Activated CD4-positive, alpha-beta T cell treated with anti-CD3 and anti-CD28 coated beads for 4 hours (primary cell): ENCODE measurements at places on chromosomes 2 and 18.

GRCh38 chr2:76316691-76317090 is 606.0 kb upstream of the GCFC2 start:
- DNase-seq: no peak

GRCh38 chr2:27152102-27152795 is 3.4 kb downstream of the TCF23 start:
- DNase-seq: no peak

DNA sequence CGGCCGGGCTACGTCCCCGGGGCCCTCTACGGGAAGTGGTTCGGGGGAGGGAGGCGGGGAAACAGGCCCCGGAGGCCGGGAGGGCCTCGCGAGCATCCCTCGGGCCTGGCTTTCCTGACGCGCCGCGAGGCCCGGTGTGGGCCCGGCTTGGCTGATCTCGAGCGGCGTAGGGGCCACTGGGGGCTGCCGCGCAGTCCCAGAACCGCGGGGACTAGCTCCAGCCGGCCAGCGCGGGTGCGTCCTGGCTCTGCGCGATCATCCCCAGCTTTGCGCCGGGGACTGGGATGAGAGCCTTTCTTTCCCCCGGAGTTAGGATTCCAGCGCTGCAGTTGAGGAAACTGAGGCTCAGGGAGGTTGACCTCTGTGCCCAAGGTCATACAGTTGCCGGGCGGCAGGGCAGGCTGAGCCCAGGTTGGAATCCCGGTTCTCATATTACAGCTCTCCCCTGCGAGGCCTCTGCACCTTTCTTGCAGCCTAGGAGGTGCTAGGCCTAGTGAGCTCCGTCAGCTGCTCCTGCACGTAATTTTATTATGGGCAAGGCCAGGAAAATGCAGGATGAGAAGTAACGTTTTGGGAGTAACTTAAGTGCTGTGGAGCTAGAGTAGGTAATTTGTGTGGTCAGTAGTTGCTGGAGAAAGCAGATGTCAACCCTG is 501 bp downstream of the LPIN1 start:
- DNase-seq: no peak

GRCh38 chr18:6004119-6004518 is 108.8 kb upstream of the TMEM200C start:
- no peak for DNase-seq

DNA sequence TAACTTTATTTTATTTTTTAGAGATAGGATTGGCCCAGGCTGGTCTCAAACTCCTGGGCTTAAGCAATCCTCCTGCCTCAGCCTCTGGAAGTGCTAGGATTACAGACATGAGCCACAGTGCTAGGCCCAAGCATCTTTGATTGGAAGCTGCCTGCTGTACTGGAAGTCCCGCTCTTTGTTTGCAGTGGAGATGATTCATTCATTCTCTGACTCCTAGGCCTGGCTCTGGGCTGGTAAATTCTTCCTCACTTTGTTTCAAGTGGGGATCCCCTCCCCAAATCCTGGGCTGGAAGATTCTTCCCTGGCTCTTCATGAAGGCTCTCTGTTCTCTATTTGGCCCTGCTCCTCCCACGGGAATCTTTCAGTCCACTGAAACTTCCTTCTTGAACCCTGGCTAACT is 81.9 kb downstream of the NEURL3 start:
- DNase-seq: no peak

GRCh38 chr18:44885507-44885906 is 204.8 kb downstream of the SETBP1 start:
- DNase-seq: no peak

GRCh38 chr2:68556381-68556780 is 87.0 kb upstream of the PROKR1 start:
- DNase-seq: no peak

DNA sequence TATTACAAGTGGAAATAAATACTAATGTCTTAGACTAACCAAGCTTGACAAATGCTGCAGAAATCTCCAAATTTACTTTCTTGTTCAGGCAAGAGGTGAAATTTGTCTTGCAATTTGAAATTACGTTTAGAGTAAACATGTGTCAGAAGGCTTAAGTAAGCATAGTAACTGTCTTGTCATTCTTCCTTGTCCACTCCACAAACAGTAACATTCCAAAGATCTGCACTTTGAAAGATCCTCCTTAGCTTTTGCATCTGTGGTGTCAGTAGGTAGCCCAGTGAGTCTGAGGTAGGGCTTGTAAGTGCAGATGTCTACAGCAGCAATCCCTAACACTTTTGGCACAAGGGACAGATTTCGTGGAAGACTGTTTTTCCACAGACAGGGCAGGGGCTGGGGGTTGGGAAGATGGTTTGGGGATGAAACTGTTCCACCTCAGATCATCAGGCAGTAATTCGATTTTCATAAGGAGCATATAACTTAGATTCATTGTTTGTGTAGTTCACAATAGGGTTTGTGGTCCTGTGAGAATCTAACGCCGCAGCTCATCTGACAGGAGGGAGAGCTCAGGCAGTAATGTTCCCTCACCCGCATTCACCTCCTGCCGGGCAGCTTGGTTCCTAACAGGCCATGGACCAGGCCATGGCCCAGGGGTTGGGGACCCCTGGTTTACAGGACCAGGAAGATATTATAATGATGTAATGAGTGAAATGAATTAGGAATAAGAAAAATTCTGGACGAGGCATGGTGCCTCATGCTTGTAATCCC is 18.6 kb downstream of the RASGRP3 start:
- DNase-seq: no peak

DNA sequence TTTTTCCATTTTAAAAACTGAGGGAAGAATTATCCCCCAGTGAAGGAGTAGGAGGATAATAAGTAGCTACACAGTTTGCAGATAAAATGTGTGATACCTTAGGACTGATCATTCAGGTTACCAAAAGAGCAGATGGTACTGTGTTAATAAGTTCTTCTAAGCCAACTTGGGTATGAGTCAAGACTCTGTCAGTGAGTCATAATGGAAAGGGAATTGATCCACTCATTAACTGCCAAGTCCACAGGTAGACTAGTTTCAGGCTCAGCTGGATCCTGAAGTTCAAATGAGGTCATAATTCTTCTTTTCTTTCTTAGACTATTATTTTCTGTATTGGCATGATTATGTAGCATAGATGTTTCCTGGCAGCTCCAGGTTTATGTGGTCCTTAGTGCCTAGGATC is 142.4 kb upstream of the ALPP start:
- DNase-seq: no peak

GRCh38 chr2:170307555-170308351 is 129.8 kb downstream of the MYO3B start:
- DNase-seq: no peak

DNA sequence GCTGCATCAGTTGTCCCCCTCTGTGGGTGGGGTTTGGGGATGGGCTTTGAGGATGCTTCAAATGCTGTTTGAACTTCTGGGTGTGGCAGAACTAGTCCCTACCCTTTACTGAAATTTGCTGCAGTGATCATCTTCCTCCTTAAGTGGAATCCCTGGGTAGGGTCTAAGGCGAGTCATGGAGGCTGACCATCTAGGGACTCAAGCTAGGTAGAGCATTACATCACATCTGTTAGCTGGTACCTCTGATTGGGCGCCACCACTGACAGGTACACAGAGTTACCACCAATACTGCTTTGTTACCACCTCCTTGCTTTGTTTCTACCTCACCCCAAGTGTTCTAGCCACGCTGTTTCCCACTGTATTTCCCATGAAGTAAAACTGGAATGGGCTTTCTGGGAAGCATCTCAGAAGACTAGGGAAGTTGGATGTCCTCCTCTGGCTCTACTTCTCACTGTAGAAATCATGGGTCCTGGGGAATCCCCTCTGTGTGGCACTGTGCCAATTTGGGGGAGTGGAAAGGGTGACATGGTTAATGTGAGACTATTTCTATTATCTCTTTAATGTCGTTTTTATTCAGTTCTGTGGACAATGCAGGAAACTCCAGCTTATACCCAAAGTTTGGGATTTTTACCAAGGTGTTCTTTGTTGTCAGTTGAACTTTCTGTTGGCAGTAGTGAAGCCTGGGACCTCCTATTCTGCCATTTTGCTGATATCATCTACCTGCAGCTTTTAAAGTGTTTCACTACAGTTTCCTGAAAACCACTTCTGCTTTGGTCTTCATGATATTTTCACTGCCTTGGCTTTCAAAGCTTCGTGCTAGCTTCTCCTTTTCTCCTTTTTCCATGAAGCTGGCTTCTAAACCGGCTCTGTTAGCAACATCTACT is 14.5 kb upstream of the SULT1C4 start:
- no peak for DNase-seq

DNA sequence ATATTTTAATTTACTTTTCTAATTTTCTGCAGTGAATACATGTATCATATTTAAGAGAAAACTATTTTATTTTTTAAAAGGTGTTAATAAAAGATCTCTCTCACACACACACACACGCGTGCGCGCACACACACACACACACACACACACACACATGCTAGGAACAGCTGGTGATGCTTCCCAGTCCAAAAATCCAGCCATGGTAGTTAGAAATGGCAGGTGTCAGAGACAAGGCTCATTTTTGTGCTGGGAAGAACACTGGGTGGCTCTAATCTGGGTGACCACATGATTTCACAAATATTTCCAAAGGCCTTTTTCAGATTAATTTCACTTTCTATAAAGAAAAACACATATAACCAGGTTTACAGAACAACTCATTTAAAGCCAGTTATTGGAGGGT is 104.5 kb upstream of the NCK2 start:
- DNase-seq: no peak

DNA sequence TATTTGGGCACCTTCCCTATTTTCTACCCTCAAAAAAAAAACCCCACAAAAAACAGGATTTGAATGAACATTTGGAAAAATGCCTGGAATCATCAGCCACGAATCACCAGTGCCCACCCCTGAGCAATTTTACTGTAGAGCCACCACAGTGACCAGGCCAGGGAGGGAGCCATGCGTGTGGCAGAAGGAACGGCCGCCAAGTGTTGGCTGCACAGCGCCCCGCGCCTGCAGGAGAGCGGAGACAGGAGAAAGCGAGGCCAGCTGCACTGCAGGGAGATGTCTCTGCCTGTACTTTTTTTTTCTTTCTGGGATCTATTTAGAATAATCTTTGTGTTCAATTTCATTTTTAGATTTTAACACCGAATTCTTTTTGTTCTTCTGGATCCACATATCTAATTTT is 269.3 kb upstream of the RAB12 start:
- no peak for DNase-seq

GRCh38 chr18:62460851-62461300 is 61.9 kb upstream of the ZCCHC2 start:
- DNase-seq: no peak

- no peak for DNase-seq
These were observed 855.1 kb downstream of the TMEM182 start for GRCh38 chr2:103616891-103617290.

DNA sequence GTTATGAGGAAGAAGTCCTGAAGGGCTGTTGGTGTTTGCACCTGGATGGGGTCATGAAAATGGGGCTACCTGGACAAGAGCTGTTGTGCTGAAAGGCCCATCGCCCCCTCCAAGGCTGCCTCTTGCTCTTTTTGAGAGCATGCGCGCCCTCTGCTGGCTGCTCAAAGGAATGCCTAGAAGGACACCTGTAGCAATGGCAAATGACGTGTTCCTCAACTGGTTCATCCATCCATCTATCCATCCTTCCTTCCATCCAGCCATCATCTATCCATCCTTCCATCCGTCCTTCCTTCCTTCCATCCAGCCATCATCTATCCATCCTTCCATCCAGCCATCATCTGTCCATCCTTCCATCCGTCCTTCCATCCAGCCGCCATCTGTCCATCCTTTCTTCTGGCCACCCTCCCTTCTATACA is 17.2 kb upstream of the RPL31 start:
- DNase-seq: peak; percentile 73

DNA sequence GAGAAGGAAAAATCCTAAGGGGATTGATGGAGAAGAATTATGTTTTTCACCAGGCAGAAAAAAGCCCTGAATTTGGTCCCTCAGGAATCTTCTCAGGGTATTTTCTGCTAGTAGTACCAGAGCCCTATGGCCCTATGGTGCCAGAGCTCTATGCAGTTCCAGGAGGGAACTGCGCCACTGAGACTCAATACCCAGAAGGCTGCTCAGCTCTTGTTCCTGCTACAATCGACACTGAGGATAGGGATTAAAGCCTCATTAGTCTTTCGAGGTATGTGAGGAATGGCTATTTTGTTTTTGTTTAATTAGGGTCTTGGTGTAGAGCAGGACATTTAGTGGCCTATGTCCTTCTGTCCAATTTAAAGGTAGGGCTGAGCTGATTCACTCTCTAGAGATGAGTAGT is 21.7 kb upstream of the PPP3R1 start:
- no peak for DNase-seq
